ENCODE measurements at places on chromosomes 5 and 9. TPM values are rescaled to one million over a fixed set of nuclear protein-coding genes. Genes with fewer than 3 reads are reported as not detected.
A peak's percentile ranks its signal among the peaks of the same experiment; 100 is the strongest.

GRCh38 chr5:146825033-146825432 is 53.5 kb downstream of the PPP2R2B start:
- DNase-seq: no peak

GRCh38 chr9:78235256-78235761 is 566 bp upstream of the CEP78 start:
- DNase-seq: no peak

CERCAM gene
- 2.5 TPM for polyA plus RNA-seq

GRCh38 chr9:100549048-100549447 is 28.8 kb upstream of the CAVIN4 start:
- DNase-seq: no peak

DNA sequence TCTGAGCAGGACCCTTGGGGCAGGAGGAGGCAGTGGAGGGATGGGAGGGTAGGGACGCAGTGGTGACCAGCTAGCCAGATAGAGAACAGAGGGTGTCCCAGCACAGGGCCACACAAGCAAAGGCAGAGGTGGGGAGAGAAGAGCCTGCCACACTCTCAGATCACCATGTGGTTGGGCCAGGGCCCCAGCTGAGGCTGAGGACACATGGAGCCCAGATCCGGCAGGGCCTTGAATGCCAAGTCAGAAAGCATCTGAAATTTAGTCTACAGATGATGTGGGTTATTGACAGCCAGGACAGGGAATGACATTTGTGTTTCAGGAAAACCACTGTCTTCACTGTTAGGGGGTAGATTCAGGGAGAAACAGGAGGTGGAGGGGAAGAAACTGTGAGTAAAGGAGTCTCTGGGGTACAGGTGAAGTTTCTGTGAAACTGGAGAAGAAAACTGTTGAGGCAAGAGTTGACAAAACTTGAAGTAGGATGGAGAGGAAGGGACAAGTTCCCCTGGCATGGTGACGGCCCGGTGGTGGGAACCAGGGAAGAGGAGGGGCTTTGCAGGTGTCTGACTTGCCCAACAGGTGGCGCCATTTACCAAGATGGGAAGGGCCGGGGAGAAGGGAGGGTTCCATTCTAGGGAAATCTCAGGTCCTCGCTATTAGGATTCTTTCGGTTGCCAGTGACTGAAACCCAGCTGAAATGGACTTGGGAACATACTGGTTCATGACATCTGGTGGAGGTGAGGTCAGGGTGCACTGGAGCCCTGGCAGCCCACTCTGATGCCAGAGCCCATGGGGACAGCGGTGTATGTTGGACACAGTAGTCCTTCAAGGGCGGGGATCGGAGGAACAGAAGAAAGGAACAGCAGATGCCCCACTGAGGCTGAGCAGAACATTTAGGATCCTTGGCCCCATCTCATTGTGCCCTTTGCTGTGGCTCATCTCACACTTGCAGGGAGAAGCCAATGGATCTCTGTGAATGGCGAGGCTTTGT is 100.1 kb downstream of the KCNIP1 start:
- DNase-seq: peak; percentile 12

TTF1 gene
- polyA plus RNA-seq: 4.1 TPM

MRNIP gene
- polyA plus RNA-seq: 1.4 TPM

GRCh38 chr5:32193591-32193990 is 19.5 kb upstream of the GOLPH3 start:
- peak; percentile 61 for DNase-seq

DNA sequence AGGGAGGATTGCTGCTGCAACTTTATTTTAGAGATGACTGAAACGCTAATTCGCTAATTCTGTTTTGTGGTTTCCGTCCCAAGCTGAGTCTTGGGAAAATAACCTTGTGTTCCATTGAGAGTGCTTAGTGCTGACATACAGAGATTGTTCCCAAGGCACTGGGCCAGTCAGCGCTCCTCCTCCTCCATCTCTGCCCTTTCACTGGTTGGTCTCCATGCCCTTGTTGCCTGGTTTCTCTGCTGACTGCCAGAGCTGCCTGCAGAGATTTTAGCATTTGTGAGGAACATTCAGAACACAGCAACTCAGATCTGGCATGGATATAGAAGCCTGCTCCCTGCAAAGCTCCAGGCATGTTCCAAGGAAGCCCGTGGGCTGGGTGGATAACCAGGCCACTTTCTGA is 126.0 kb upstream of the IRX2 start:
- no peak for DNase-seq

FGD3 gene
- polyA plus RNA-seq: 56.2 TPM

GRCh38 chr9:125700791-125701190 is 6.2 kb downstream of the MAPKAP1 start:
- DNase-seq: no peak

DNA sequence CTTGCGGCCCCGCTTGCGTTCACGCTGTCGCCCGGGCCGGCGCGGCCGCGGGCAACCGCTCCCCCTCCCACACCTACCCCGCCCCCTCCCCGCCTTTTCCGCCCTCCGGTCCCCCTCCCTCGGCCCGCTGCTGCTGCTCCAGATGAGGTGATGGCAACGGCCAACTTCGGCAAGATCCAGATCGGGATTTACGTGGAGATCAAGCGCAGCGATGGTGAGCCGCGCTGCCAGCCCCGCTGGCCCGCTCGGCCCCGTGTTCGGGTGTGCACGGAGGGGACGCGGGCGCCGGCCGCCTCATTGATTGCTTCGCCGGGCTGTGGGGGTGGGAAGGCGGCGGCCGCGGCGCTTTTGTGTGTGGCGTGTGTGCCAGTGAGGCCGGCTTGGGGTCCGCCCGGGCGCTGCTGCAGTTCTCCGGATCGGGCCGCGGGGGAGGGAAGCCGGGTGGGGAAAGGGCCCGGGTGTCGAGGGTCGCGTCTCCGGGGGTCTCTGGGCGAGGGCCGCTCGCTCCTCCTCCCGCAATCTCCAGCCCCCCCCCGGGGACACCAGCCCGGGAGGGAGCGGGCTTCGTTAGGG is 403 bp downstream of the KIF2A start:
- no peak for DNase-seq

- DNase-seq: no peak
These were observed 5.5 kb downstream of the PCYOX1L start for GRCh38 chr5:149363358-149363757.

DNA sequence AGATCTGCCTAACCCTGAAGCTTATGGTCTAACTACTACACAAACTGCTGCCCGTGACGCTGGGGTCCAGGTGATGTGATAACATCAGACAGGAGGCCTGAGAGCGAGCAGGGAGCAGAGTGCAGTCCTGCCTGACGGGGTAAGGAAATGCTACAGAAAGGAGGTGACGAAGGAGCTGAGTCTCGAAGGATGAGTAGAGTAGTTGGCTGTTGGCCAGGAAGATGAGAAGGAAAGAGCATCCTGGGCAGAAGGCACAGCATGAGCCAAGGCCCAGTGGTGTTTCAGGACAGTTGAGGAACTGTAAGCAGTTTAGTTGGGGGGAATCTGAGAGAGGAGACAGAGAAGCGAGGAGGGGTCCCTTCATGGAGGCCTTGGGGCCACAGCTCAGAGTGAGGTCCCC is 136.0 kb upstream of the TBC1D2 start:
- DNase-seq: no peak

GRCh38 chr9:135295551-135296300 is 183.9 kb upstream of the PPP1R26 start:
- no peak for DNase-seq

GABRP gene
- polyA plus RNA-seq: not detected

DNA sequence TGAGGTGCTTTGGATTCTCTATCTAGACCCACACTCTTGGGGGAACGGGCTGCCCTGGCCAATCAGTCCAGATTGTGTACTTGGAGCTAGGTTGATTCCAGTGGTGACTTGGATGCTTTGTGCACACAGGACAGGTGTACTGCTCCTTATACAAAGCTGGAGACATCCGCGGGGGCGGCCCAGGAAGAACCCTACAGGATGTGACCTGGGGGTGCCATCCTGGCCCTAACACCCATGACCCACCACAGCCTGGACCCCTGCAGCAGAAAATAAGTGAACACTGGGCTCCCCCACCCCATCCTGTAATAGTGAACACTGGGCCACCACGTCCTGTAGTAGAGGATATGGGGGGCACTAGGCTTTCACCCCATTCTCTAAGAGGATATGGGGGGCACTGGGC is 12.1 kb upstream of the PLEKHG4B start:
- DNase-seq: no peak

SLC9A3 gene
- 0.42 TPM for polyA plus RNA-seq

Data from CD14-positive monocyte (primary cell).